CD4-positive, alpha-beta T cell treated with Interferon gamma for 1 hour (primary cell): ENCODE measurements at places on chromosomes 3 and 15.
A peak's percentile ranks its signal among the peaks of the same experiment; 100 is the strongest.

GRCh38 chr15:75712668-75713337, at the start of gene CSPG4:
Gene CSPG4, minus strand, starts transcription at chr15:75712848. Its CDS starts 93 bp downstream, at chr15:75712755.
- DNase-seq: no peak

- no peak for DNase-seq
Observed at GRCh38 chr3:45950686-45951600, 7.7 kb downstream of the CXCR6 start.

DNA sequence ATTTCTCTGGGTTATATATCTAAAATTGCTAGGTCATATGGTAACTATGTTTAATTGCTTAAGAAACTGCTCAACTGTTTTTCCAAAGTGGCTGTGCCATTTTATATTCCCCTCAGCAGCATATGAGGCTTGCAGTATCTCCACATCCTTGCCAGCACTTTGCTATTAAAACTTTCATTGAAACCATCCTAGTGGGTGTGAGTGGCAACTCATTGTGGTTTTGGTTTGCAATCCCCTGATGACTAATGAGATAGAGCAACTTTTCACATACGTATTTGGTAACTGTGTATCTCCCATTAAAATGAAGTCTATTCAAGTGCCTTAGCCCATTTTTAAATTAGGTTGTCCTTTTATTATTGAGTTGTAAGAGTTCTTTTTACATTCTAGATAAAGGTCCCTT, 17.3 kb downstream of the KPNA1 start:
- DNase-seq: peak; percentile 6

DNA sequence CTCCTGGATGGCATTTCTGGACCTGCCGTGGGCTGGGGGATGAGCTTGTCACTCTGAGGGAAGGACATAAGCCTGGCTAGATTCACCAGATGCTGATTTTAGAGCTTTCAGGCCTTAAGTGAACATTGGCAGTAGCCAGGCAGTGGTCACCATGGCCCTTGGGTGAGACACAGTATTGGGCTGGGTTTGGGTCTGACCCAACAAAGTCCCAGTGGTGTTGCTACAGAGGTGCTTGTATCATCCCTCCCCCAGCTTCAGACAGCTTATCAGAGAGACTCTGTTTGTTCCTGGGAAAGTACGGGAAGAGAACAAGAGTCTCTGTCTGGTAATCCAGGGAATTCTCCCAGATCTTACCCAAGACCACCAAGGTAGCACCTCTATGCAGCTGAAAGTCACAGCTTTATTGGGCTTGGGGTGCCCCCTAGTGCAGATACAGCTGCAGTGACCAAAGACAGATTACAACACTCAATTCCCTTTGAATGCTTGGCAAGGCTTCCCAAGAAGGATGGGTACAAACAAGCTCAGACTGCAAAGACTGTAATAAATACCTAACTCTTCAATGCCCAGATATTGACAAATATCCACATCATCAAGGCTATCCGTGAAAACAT, 9.8 kb upstream of the RUVBL1 start:
- DNase-seq: peak; percentile 47

- DNase-seq: no peak
Observed at GRCh38 chr3:105868431-105868741, 426 bp downstream of the CBLB start.

DNA sequence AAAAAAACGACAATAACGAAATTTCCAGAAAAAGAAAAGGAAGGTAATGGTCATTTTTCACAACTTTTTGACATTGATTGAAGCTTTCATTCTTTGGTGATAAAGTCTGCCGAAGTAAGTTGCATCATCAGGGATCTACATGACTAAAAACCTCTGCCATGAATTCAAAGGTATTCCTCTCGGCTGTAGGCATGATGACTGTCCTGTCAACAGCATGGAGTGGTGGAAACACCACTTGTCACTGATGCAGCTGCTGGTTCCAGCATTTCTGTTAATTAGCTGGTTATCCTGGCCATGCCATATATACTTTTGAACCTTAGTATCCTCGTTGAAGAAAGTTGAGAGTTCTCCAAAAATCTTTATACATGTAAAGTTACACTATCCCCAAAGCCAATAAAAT, 859.0 kb upstream of the ARPP21 start:
- no peak for DNase-seq

GRCh38 chr3:106403371-106404145, 534.7 kb upstream of the CBLB start:
- no peak for DNase-seq

GRCh38 chr3:16252243-16252978, 12.3 kb downstream of the DPH3 start:
- DNase-seq: no peak

GRCh38 chr15:55434989-55435825, 26.9 kb downstream of the PIERCE2 start:
- DNase-seq: no peak

DNA sequence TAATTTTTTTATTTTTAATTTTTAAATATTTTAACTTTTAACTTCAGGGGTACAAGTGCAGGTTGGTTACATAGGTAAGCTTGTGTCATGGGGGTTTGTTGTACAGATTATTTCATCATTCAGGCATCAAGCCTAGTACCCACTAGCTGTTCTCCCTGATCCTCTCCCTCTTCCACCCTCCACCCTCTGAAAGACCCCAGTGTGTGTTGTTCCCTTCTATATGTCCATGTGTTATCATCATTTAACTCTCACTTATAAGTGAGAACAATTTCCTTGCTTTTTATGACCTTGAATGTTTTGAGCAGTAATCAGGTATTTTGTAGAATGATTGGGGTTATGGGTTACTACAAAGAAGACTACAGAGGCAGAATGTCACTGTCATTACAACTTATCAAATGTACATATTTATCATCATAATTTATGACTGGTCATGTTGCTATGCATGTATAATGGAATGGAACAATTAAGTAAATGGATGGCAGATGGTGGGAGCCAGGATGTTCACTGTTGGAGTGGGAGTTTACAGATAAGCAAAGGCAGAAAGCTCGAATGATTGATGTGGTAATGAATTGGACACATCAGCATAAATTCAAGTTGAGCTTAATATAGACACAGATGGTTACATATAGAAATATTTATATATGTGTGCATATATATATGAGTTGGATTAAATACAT, 563.8 kb upstream of the ROBO1 start:
- no peak for DNase-seq

DNA sequence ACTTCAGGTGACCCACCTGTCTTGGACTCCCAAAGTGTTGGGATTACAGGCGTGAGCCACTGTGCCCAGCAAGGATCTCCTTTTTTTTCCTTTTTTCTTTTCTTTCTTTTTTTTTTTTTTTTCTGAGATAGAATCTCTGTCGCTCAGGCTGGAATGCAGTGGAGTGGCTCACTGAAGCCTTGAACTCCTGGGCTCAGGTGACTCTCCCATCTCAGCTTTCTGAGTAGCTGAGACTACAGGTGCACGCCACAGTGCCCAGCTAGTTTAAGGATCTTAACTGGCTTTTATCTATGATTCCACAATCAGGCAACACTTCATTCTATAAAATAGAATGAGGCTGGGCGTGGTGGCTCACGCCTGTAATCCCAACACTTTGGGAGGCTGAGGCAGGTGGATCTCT, 16.3 kb upstream of the NICN1 start:
- DNase-seq: no peak

DNA sequence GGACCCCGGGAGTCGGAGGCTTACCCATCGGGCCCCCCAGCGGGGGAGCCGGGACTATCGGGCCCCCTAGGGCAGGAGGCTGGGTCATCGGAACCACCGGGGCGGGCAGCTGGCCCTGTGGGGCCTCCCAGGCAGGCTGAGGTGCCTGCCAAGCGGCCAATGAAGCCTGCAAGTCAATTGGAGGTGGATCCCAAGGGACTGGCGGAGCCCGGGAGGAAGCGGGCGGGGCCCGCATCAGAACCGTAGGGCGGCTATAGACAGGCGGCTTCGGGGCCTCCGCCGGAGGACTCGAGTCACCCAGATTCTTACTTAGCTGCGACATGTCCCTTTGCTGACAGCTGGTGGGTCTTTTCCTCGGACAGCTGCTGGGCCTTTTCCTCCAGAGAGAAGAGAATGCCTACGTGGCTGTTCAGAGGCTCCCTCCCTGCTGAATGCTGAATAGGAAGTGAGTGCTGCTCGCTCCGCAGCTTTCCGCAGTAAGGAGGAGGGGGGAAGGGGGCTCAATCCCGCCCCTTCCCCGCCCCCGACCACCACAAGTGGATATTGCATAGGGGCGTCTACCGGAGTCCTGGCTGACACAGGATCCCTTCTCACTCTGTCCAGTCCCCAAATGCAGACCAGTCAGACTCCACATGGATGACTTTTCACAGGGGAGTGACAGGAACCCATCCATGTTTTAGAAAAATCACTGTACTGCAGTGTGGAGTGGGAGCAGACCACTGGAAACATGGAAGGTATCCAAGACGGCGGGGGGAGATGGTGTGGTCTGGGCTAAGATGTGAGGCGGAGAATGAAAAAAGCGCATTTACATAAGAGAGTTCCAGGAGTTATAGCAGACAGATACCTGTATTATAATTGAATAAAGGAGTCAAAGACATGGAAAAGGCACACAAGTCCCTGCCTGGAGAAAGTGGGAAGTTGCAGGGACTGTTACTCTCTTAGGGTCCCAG, at the start of gene MAGEL2:
Gene MAGEL2, minus strand, starts transcription at position 447 of the 950 bp plus-strand sequence. Its CDS starts 125 bp downstream, at position 322.
- no peak for DNase-seq
